ENCODE measurements at places on chromosomes 7 and 10.

GRCh38 chr10:50605951-50606270 lies 17.8 kb downstream of the SGMS1 start:
- no peak for DNase-seq

GRCh38 chr7:77157446-77157845 lies 35.0 kb downstream of the CCDC146 start:
- peak; percentile 21 for DNase-seq

DNA sequence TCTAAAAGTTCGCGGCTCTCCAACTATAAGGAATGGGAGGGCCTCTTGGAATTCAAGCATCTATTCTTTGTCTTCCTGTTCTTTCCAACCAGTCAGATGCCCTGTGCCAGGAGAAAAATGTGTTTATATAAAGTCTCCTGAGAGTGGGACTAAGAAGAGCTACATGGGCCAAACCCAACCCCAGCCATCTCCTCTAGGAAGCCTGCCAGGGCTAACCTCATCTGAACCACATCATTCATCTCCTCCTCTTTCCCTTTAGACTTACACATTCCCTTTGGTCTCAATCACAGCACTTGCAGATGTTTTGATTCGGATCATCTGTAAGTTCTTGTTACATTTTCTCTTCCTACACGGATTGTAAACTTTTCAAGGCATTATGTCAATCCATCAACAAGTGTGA lies 62.6 kb downstream of the DOCK4 start:
- DNase-seq = no peak

- no peak for DNase-seq
Observed at GRCh38 chr10:62297857-62298256, 29.2 kb upstream of the RTKN2 start.

DNA sequence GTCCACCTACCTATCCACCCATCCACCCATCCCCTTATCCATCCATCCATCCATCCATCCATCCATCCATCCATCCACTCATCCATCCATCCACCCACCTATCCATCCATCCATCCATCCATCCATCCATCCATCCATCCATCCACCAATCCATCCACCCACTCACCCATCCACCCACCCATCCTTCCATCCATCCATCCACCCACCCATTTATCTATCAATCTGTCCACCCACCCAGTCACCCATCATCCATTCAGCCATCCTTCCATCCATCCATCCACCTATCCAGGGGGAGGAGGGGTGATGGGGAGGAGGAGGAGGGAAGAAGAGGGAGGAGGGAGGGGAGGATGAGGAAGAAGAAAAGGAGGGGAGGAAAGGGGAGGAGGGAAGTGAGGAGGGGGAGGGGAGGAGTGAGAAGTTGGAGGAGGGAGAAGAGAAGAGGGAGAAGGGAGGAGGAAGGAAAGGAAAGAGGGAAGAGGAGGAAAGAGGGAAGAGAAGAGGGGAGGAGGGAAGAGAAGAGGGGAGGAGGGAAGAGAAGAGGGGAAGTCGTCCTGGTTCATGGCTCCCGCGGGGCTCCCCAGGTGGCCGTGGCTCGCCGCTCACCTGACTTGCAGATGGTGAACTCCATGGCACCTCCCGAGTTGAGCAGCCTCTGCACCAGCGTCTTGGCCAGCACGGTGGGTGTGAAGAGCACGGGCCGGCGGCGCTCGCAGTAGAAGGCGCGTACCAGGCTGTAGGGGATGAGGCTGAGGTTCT lies 68.8 kb upstream of the GNA12 start:
- no peak for DNase-seq

DNA sequence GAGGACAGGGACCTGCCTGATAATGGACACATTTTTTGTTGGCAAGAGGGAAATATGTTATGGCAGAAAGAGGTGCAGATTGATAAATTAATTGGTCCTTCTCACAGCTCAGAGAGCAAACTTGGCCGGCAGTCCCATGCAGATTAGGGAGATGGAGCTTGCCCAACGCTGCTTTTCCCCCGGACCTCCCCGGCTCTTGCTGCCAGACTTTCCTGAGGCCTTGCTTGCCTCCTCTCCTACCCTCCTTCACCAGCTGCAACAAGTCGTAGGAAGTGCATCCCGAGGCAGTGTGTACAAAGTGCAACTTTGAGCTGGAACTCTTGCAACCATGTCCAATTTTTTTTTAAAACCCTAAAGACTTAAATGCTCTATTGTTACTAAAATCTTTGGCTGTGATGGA lies 215.5 kb downstream of the LRMDA start:
- no peak for DNase-seq

DNA sequence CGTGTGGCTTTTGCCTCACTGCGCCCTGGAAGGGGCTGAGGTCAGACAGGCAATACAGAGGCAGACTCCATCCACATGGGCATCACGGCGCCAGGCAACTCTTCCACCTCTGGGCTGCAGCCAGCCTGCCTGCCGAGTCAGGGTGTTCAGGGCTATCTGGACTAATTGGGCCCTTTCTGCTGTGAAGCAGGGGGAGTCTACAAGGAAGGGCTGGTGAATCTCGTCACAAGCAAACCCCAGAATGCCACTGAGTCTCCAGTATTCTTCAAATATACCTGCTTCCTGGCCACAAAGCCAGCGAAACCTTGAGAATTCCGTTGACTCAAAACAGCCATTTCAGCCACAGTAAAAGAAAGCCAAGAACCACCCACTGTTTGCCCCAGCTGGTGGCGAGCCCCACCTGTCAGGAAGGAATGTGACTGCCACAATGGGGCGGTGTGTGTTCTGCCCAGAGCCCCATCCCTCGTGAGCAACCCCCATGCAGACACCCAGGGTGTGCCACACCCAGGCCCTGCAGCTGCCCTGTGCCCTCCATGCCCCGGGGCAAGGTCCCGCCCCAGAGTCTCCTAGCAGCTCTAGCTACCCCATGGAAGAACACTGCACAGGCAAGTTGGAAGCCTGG lies 117.3 kb downstream of the FAM53B start:
- no peak for DNase-seq

GRCh38 chr10:14459665-14460064 lies 128.9 kb upstream of the FRMD4A start:
- no peak for DNase-seq

DNA sequence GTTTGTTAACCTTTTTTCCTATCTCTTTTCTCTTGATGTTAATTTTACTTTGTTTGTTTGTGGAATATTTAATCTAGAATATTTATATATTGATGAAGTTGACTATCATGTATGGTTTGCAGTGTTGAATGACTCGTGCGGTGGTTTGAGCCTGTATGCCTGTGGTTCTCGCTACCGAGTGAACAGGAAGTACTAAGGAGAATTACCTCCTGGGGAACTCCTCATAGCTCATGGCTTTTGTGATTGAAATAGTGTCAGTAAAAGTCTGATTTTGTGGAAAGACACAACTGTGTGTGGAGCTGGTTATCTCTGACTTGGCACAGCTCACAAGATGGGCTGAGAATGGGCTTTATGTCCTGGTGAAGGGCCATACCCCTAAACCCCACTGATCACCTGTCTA lies 498.6 kb downstream of the GLRX3 start:
- DNase-seq = no peak

GRCh38 chr7:44150466-44150832 lies 9.3 kb upstream of the MYL7 start:
- DNase-seq = no peak

GRCh38 chr10:99487125-99487807 lies 45.5 kb upstream of the NKX2-3 start:
- no peak for DNase-seq

GRCh38 chr7:69871213-69871885 lies 273.1 kb downstream of the AUTS2 start:
- DNase-seq = peak; percentile 27

GRCh38 chr7:18831419-18831818 lies 286.0 kb downstream of the TWIST1 start:
- DNase-seq = no peak

DNA sequence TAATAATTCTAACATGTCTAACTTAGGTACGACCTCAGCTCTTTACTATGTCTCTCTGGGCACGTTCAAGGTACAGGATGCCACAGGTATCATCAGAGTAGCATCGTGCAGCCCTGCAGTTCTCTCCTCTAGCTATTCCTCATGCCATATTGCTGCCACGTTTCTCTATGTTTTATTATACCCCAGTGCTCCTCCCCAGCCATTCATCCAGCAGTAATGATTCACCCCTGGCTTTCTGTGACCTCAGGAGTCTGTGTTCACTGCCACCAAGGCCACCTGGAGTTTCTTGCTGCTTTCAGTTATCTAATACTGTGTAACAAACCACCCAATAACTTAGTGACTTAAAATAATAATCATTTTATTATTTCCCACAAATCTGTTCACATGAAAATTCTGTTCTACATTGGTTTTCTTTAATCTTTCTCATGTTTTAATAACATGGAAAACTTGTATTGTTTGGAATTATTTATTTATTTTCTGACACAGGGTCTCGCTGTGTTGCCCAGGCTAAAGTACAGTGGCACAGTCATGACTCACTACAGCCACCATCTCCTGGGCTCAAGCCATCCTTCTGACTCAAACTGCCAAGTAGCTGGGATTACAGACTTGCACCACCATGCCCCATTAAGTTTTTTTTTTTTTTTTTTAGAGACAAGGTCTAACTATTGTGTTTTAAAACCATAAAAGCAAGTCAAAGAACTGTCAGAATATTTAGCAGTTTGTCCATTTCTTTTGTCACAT lies 21.8 kb downstream of the REEP3 start:
- no peak for DNase-seq

GRCh38 chr7:45000093-45001032 lies at the start of gene CCM2:
CCM2 (plus strand) TSS chr7:45000201; CDS start chr7:45000334, 133 bp downstream.
- DNase-seq = no peak

- DNase-seq = no peak
Observed at GRCh38 chr10:73785721-73786511, 510 bp downstream of the ZSWIM8 start.

GRCh38 chr10:128896963-128897362 lies 570.1 kb upstream of the MGMT start:
- no peak for DNase-seq

GRCh38 chr7:47471831-47472230 lies 110.1 kb downstream of the TNS3 start:
- DNase-seq = no peak

DNA sequence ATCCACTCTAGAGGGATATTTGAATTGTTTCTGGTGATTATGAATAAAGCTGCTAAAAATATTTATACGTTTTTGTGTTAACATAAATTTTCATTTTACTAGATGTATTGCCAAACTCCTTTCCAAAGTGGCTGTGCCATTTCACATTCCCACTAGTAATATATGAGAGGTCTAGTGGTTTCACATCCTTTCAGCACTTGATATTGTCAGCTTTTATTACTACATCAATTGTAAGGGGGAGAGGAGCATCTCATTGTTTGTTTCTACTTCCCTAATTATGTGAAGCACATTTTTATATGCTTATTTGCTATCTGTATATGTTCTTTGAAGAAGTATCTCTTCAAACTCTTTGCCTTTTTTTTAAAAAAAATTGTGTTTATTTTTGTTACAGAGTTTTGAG lies 184.5 kb downstream of the ADK start:
- DNase-seq = no peak

- DNase-seq = peak; percentile 25
Observed at GRCh38 chr7:141220263-141220880, 146.5 kb downstream of the TMEM178B start.

- no peak for DNase-seq
Observed at GRCh38 chr10:58806970-58807628, 294.4 kb downstream of the BICC1 start.

- no peak for DNase-seq
Observed at GRCh38 chr10:11017570-11018431, at the start of gene CELF2. CELF2 (plus strand) TSS chr10:11017872; CDS start chr10:11018090, 218 bp downstream.

DNA sequence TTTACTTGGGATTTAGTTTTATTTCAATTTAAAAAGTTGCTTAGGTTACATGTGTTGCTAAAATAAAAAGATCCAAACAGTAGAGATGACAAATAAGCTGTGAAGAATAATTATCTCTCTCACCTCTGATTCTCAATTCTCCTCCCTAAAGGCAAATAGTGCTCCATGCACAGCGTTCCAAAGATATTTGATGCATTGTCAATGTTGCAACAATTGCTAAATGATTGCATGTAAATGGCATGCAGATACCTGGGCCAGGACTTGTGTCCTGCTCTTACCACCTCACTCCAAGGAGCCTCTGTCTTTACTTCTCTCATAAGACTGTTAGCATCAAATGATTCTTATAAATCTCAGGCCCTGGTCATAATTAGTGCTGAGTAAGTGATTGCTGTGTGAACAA lies 217.7 kb downstream of the SEC23IP start:
- no peak for DNase-seq

DNA sequence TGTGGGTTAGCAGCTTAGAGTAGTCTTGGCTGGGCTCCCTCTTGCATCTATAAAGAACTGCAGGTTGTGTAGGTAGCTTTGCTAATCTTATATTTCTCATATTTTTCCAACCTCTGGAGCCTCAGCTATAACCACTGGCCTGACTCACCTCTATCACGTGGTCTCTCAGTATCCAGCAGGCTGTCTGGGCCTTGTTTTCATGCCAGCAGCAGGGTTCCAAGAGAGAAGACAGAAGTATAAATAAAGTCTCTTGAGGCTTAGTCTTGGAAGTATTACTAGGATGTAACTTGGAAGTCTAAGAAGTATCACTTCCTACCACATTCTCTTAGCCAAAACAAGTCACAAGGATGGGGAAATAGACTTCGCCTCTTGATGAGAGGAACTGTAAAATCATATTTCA lies 73.3 kb downstream of the WIPF3 start:
- no peak for DNase-seq

DNA sequence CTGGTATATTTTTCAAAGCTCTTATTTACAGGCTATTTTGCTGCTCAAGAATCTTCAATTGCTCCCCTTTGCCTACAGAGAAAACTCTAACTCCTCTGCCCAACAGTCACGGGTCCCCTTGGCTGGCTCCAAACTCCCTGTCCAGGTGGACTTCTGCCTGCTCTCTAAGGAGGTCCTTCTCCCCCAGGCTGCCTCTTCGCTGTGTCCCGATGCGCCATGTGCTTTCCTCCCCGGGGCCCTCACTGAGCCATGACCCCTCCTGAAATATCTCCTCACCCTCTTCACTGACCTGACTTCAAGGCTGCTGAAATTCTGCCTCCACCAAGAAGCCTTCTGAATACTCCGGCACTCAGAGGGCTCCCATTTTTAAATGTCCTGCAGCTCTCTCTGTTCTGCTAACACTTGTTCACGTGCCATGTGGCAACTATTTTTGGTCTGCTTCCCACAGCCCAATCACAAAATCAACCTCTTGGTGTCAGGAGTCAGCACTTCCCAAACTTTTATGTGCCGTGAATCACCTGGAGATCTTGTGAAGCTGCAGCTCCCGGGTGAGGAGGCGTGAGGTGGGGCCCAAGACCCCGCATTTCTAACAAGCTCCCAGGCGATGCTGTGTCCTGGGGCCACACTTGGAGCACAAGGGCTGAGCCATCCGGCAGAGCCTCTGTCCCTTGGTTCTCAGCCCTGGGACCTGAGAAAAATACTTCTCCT lies 85.7 kb upstream of the COL13A1 start:
- no peak for DNase-seq

GRCh38 chr7:153030976-153031375 lies 271.4 kb downstream of the ACTR3B start:
- no peak for DNase-seq
